ENCODE measurements at places on chromosomes 3 and 15.

DNA sequence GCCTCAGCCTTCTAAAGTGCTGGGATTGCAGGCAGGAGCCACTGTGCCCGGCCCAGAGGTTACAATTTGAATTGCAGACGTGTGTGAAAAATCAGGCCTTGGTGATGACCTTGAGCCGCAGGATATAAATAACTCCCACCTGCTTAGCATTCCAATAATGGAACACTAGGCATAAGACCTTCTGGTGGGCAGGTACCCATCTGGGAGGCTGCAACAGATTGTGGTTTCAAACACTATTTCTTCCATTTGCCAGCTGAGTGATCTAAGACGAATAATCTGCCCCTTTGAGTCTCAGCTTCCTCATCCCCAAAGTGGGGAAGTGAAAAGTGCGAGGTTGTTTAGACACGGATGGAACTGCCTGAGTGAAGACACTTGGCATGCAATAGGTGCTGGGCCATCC, 47.7 kb upstream of the HERC1 start:
- no peak for DNase-seq

GRCh38 chr3:113607219-113607596, 74.9 kb downstream of the SIDT1 start:
- no peak for DNase-seq

- DNase-seq, result no peak
Observed at GRCh38 chr3:101133652-101134051, 140.4 kb upstream of the ABI3BP start.

DNA sequence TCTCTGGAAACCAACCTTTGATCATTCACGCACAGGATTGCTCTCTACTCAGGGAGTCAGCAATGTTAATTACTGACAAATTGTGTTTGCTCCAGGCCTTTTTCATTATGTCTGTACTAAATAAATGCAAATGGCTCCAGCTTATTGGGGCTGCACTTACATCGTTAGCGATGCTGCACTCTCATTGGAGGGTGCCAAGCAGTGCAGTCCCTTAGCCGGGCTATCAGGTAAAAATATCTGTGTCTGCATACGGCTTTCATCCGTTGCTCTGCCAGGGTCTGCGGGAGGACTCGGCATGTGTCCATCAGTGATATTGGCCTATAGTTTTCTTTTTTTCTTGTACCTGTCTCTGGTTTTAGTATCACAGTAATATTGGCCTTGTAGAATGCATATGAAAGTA, 471.5 kb upstream of the CADM2 start:
- DNase-seq, result no peak

DNA sequence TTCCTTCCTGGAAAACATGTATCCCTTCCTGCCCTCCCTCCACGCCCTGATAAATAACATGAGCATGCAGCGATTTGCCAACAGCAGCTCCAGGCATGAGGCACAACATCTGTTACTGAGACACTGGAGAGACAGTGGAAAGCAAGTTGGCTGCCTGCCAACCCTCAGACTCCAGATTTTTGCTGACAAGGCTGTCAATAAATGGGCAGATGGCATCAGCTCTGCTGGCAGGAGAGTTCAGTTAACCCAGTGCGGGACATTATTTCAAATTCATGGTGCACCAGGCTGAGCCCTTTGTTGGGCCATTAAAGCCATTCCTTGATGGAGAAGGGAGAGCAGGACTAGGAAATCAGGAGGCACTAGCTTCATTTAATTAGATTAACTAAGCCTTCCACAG, 293.3 kb downstream of the MEX3B start:
- peak; percentile 17 for DNase-seq

DNA sequence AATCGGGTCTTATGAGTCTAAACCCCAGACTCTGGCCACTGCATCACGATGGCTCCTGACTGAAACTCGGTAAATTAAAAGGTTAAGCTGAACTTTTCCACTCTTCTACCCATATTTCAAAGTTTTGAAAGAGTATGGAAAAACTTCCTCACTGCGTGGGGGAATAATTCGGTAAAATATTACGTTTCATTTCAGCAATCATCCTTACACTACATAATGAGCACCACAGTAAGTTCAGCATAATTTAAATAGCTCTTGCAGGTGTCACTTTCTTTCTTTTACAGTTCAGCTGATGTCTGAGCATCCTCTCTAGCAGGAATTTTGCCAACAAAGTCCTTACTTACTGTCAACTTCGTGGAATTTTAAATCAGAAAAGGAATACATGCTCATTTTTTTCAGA, 17.5 kb downstream of the SRGAP3 start:
- no peak for DNase-seq

- no peak for DNase-seq
Observed at GRCh38 chr15:41992151-41992802, 19.9 kb upstream of the EHD4 start.

DNA sequence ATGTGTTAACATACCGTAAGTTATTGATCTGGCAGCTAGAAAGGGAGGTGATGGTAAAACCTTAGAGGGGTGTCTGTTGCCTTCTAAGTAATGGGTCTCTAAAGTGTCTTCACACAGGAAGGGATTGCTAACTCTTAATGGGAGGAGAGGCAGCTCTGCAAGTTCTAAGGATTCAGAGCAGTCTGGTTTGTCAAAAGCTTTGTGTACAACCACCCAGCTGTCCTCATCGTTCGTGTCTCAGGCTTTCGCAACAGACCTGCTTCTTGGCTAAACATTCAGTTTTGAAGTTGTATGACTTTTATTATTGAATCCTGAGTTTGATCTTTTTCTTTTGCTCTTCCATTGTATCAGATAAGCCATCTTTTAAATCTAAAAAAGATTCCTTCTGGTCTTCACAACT, 404.9 kb downstream of the SQOR start:
- no peak for DNase-seq
